ENCODE measurements at places on chromosomes 12 and 14.

DNA sequence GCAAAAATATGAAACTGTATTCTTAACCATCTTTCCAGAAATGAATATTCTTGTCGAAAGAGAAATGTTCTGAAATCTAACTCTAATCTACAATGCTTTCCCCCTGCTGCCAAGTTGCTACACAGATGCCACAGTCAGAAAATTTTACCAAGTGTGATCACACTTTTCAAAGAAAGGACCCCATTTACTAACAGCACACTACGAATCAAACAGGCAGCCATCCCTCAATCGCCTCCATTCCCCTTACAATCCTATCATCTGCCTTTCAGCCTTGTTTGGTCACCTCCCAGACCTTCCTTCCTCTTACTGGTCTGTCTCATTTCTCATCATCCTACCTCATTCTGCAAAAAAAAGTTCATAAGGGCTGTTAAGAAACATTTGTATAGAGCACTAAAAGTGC, 190.1 kb downstream of the MED13L start:
- DNase-seq, result no peak

GRCh38 chr12:6342140-6342889, 439 bp upstream of the TNFRSF1A start:
- no peak for DNase-seq

DNA sequence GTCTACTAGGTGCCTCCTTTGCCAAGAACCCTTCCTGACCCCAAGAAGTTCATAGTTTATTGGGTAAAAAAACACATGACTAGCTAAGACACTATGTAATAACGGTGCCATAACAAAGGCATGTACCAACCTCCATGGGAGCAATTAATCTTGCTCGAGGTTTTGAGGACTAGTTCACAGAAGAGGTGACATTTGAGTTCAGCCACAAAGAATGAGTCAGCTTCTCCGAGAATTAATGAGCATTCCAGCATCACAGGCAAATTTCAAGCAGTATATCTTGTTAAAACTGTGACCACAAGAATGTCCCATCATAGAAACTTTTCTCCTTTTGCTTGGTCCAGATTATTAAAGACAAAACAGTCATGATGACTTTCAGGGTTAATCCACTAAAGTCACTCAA, 113.0 kb upstream of the RAP1B start:
- DNase-seq, result no peak

- no peak for DNase-seq
Observed at GRCh38 chr12:24441458-24441857, 492.0 kb upstream of the SOX5 start.

GRCh38 chr12:105922670-105923102, 216.1 kb downstream of the NUAK1 start:
- DNase-seq, result no peak

- no peak for DNase-seq
Observed at GRCh38 chr12:127723251-127723650, 543.7 kb upstream of the TMEM132C start.

DNA sequence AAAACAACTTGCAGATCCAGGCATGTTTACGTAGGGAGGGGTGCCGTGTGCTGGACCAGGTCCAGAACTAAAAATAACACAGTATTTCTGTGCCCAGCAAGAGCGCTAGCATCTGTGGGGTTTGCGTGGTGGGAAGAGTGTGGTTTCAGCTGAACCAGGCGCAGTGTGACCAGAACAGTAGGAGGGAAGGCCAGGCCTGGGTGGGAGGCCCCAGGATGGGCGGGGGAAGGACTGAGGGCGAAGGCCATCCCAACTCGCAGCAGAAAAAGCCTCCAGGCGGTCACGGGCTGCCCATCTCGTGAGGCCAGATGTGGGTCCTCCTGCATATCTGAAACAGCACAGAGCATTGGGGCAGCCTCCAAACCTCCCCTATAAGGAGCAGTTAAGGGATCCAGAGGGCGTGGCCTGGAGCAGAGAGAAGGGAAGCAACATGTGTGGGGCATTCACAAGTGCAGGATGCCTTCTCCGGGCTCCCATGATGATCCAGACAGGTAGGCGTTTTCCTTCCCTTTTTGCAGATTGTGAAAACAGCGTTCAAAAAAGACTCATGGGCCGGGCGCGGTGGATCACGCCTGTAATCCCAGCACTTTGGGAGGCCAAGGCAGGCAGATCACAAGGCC, 17.8 kb upstream of the CD9 start:
- DNase-seq, result no peak

DNA sequence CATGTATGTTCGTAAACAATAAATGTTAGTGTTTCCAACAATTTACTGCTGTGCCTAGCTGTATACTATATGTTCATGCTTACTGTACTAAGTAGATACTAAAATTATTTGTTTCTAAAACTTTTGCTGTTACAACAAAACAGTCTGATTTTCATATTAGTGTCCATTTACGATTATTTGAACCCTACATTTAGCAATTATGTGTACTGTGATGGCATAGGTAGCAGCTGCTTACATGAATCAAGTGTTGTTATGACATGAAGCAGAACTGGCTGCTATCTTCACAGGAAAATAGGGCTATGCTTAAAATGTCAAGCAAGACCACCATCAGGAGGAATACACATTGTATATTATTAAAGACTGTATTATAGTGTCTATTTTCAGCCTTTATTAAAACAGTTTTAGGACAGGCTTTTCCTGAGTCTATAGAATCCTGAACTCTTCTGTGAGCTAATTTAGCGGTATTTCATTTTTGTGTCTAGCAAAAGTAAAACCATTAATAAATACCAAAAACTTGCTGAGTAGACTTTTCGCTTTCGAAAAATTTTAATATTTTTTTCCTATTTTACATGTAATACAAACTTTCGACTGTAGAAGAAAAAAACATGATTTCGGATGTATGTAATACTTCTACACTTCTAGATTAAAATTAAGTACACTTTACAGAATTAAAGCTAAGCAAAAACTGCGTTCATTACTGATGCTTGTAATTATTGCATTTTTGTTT, 1.1 kb upstream of the WDR89 start:
- DNase-seq, result no peak

DNA sequence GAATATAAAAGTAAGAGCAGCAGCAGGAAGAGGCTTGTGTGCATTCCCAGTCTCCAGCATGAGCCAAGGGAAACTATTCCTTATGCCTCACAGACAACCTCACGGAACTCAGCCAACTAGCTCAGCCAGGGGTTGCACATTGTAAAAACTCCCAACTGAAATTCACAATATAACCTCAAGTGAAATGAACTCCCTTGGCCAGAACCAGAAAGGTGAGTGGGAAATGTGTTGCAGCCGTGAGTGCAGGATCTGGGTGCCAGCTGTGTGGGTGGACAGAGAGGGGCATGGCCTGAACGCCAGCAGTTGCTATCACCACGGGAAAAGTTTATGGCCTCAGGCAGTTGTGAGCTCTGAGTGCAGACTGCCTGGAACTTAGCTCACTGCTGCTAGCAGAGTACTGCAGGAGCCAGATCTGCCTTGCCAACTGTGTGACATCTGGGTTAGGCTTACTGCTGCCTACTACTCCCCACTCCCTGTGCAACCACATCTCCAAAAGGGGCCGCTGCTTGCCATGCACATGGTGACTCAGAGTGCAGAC, 2.3 kb upstream of the CLEC1A start:
- no peak for DNase-seq

GRCh38 chr14:55769877-55770276, 189.9 kb downstream of the KTN1 start:
- no peak for DNase-seq

GRCh38 chr12:130752692-130753230, 36.7 kb upstream of the RIMBP2 start:
- no peak for DNase-seq

- DNase-seq, result no peak
Observed at GRCh38 chr14:63709589-63709988, 18.3 kb downstream of the SGPP1 start.

GRCh38 chr14:101838476-101838875, 77.0 kb downstream of the PPP2R5C start:
- peak; percentile 32 for DNase-seq

- DNase-seq, result peak; percentile 84
Observed at GRCh38 chr12:113098441-113099028, 37.0 kb downstream of the RASAL1 start.

DNA sequence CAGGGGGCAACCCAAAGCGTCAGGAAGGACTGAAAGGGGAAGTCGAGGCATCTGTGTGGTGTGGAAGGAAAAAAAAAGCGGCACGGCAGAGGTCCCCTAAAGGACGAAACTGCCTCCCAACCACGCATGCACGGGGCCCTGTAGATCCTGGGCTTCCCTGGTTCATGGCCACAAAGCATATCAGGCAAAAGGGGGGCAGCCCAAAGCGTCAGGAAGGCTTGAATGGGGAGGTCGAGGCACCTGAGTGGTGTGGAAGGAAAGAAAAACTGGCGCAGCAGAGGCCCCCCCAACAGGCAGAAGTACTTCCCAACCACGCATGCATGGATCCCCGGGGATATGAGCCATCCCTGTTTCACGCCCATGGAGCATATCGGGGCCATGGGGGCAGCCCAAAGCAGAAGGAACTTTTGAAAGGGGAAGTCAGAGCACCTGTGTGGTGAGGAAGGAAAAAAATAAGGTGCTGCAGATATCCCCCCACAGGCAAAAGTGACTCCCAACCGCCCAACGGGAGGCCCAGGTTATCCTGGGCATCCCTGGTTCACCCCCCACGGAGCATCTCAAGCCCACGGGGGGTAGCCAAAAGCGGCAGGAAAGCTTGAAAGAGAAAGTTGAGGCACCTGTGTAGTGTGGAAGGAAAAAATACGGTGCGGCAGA, 581.2 kb downstream of the ALG10 start:
- no peak for DNase-seq

DNA sequence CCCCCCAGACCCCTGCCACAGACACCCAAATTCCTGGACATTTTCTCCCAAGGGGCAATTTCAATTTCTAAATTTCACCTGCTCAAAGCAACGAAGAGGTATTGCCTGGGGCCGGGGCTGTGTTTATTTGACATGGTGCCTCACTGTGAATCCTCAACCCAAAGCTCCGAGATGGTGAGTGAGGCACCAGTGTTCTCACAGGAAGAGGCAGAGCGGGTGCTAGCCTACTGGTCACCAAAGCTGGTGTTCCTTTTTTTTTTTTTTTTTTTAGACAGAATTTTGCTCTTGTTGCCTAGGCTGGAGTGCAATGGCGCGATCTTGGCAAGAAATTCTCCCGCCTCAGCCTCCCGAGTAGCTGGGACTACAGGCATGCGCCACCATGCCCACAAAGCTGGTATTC, 14.8 kb upstream of the SH2B3 start:
- no peak for DNase-seq

DNA sequence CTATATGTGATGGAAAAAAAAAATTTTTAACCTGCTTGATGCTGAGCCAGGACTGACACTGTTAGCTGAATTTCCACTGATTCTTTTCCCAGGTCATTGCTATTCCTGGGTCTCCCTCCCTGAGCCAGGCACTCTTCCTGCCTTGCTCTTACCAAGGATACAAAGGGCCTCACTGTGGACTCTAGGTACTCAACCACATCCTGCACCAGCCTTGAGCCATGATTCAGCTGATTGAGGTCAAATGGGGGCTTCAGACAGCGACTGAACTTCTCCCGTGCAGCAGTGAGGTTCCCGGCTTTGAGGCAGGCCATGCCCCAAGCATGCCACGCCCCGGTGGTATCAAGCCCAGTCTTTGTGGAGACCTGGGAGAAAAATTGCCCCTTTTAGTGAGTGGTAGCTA, 54.3 kb downstream of the ZFYVE26 start:
- DNase-seq, result no peak

DNA sequence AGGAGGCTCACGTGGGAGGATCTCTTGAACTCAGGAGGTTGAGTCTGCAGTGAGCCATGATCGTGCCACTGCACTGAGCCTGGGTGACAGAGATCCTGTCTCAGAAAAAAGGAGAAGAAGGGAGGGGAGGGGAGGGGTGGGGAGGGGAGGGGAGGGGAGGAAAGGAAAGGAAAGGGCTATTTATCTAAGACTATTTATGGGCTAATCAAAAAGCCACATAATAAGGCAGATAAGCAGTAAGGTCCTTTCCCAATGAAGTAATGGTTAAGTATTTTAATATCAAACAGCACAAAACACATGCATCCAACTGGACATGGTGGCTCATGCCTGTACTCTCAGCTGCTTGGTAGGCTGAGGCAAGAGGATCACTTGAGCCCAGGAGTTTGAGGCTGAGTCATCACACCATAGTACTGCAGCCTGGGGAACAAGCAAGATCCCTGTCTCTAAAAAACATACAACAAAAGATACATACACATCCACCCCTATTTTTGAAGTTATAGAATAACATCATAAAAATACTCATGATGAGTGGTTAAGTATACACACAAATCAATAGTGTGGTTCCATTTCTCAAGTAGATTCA, 9.7 kb downstream of the PAWR start:
- no peak for DNase-seq

DNA sequence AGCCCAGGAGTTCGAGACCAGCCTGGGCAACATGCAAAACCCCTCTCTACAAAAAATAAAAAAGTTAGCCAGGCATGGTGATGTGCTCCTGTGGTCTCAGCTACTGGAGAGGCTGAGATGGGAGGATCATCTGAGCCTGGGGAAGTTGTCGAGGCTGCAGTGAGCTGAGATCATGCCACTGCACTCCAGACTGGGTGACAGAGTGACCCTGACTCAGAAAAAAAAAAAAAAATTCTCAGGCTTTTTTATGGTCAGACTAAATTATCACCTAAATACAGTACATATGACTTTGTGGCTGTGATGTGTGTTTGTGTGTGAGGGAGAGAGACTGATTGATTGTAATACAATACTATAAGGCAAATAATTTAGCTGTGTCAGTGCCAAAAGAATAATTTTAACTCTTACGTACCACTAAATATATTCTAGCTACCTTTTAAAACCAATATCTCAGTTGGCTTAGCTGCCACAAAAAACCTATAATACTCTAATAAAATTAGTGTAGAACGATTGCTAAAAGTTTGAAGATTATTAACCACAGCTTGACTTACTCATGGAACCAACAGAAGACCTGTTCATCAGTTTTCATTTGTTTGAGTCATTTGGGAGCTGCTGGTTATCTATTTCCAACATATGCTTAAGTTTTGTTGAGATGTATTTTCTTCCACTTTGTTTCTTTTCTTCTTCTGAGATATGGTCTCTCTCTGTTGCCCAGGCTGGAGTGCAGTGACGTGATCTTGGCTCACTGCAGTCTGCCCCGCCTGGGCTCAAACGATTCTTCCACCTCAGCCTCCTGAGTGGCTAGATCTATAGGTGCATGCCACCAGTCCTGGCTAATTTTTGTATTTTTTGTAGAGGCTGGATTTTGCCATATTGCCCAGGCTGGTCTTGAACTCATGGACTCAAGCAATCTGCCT, 58.0 kb downstream of the DIP2B start:
- no peak for DNase-seq

- DNase-seq, result no peak
Observed at GRCh38 chr14:63656194-63656593, 14.5 kb upstream of the WDR89 start.

DNA sequence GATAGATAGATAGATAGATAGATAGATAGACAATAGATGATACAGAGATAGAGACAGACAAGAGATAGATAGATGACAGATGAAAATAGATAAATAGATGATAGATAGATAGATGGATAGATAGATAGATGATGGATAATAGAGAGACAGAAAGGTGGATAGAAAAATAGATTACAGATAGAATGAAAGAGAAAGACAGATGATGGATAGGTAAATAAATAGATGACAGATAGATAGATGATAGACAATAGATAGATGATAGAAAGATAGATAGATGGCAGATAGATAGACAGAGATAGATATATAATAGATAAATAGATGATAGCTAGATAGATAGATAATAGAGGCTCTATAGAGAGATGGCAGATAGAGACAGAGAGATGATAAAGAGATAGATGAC, 523.0 kb downstream of the BCL11B start:
- DNase-seq, result no peak
